ENCODE measurements at places on chromosomes 12 and 14.

DNA sequence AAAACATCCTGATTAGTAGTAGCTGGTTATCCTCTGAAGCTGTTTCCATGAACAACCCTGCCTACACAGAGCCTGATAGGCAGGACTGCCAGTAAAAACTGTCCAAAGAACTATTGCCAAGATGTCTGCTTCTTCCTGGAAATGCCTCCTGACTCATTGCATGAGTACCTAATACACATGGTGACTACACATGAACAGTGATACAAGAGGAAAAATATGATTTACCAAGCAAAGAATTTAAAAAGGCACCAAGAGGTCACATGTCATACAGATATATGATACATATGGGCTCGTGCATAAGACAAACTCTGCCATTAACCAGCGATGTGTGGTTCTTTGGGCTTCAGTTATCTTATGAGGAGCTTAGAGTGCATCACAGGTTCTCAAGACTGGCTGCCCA lies 552.3 kb downstream of the SLC16A7 start:
- no peak for DNase-seq

DNA sequence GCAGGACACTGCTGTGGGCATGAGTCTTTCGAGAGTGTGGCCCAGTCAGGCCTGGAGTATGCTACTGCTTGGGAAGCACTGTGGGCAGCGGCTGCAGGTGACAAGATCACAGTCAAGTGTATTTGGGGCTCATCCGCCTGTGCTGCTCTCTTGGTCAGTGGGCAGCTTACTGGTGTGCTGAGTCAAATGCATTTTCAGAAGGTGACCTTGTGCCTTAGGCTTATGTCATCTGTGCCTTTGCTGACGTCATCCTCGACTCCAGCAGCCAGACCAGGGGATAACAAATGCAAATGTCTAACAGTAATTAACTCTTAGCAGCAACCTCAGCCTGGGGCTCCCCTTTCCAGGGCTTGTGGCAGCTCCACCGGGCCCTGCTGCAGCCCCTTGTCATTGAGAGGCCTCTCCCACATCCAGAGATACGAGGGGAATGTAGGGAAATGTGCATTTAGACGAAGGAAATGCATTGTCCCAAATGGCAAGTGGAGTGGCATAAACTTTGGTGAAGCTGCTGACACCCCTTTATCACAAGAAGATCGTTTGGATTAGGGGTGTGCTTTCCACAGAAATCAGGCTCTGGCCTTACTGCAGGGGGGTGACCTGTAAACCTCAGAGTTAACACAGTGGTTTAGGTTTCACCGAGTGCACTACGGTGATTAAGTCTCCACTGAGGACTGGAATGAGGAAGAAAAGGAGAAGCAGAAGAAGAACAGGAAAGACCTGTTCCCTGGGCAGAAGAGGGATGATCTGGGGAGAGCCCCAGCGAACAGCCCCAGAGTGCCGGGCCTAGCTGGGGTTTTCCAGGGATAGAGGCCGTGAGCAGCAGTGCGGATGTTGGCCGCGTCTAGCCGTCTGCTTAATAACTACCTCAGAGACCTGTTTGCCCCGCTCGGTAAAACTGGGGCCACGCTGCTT lies 39.7 kb downstream of the PSMA6 start:
- DNase-seq, result no peak

- DNase-seq, result no peak
These were observed 20.9 kb downstream of the ISCA2 start for GRCh38 chr14:74514471-74514941.

- DNase-seq, result no peak
These were observed 36.1 kb downstream of the CPSF6 start for GRCh38 chr12:69275471-69275891.
